ENCODE measurements at places on chromosomes 7 and 10.

DNA sequence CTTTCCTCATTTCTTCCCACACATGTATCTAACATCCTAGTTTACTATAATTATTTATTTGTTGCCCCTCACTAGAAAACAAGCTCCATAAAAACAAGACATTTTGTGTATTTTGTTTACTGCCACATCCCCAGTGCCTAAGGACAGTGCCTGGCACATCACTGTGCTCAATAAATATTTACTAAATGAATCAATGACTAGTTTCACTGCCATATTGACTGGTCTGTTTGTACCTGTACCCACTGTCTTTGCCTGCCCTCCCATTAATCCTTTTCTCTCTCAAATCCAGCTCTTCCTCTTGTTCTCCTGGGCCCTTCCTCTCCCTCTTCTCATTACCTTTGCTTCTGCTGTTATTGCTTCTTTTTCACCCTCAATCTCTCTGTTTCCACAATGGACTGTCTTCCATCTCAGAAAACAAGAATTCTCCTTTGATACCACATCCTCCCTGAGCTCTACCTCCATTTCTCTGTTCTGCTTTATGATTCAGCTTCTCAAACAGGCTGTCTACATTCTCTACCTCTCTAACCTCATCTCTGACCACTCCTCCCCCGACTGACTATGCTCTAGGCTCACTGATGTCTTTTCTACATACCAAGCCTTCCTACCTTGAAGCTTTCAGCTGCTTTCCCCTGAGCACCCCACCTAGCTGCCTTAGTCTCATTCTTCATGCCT is 8.3 kb upstream of the FAM133B start:
- DNase-seq = no peak

DNA sequence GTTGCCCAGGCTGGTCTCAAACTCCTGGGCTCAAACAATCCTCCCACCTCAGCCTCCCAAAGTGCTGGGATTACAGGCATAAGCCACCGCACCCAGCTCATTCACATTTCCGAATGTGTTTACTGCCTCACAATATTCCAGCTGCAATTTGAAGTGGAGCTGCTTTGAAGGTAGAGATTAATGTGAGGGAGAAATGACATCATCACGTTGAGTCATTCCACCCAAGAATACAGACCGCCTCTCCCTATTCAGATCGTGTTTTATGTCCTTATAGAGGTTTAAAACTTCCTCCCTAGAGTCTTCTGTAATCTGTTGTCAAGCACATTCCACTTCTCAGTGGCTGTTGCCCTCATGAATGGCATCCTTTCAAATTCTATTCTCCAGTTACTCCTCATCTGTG is 100.4 kb upstream of the PDGFA start:
- no peak for DNase-seq

GRCh38 chr10:25455980-25456567 is 281.3 kb downstream of the GPR158 start:
- DNase-seq = no peak

- no peak for DNase-seq
Observed at GRCh38 chr7:157928808-157929425, 592.1 kb downstream of the DNAJB6 start.

DNA sequence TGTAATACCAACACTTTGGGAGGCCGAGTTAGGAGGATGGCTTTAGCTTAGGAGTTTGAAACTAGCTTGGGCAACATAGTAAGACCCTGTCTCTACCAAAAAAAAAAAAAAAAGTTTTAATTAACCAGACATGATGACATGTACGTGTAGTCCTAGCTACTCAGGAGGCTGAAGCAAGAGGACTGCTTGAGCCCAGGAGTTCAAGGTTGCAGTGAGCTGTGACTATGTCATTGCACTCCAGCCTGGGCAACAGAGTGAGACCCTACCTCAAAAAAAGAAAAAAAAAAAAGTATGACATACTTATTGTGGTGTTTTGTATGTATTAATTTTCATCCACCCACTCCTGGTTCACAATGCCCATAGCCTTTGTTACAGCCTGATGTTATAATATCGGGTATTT is 69.7 kb downstream of the GSAP start:
- no peak for DNase-seq

GRCh38 chr10:87510025-87510424 is 5.3 kb downstream of the MINPP1 start:
- DNase-seq = no peak

DNA sequence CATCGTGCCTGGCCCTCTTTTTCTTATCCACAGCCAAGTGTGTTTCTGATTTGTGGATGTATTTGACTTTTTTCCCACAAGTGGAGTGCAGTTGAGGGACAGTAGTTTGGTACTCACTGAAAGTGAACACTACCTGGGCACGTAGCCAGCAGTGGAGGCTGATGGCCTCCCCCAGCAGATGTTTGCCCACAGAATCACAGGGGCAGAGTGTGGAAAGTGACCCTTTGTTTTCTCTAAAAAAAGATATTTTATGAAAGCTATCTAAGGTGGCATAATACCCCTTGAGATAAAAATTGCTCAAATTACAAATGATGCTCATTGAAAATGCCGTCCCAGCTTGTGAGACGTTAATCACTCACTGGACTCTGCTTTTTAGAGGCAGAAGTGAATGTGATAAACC is 29.1 kb downstream of the WDR37 start:
- no peak for DNase-seq

- no peak for DNase-seq
Observed at GRCh38 chr7:23607866-23608265, 10.7 kb downstream of the CCDC126 start.

- no peak for DNase-seq
Observed at GRCh38 chr7:142598297-142598696, 151.0 kb upstream of the PRSS1 start.
